ENCODE measurements at places on chromosomes 2 and 18.

DNA sequence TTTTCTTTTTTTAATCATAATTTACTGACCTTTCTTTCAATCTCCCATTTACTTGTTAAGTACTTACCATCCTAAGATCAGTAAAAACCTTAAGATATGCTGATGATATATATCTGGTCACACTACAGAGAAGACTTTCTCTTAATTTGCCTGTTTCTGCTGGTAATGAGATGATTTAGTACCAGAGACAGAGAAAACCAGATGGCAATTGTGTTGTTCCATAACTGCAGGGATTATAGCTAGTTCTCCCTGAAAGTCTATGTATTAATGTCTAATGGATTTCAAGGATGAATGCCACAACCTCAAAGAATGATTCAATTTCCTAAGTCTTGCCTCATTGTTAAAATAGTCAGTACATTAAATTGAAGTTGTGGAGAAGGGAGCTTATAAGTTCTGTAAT, 40.3 kb downstream of the SNTG2 start:
- DNase-seq = no peak

DNA sequence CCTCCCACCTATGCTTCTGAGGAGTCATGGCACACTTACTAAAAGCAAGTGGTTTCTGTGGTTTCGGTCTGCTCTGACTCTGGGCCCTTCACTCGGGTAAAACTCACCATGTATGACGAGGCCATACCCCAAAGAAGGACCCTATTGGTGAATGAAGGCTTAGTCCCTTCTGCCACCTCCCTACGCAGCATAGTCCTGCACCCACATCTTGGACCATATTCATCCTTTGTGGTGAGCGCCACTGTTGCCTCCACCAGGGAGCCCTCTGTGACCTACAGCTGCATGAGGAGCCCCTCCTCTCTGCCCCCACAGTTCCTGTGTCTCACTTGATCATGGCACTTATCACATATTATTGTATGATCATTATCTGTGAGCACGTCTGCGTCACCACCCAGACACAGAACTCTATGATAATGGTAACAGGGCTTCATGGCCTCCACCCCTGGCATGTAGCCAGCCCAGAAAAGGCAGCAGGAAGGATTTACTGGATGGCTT, 113.3 kb downstream of the TFCP2L1 start:
- peak; percentile 4 for DNase-seq

DNA sequence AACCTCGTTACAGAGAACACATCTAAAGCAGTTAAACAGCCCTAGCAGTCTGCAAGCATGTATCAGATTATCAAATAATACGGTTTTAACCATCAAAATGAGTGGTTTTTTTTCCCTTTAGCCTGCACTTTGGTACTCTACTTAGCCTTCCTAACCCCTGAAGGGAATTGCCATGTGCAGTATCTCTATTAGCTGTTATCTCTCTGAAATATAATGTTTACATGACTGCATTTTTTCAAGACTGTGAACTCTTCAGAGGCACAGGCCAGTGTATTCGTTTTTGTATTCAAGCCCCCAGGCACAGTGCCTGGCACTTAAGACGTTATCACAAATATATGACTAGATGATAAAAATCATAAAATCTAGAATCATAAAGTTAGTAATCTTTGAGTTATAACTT, 509.5 kb downstream of the PARD3B start:
- no peak for DNase-seq

DNA sequence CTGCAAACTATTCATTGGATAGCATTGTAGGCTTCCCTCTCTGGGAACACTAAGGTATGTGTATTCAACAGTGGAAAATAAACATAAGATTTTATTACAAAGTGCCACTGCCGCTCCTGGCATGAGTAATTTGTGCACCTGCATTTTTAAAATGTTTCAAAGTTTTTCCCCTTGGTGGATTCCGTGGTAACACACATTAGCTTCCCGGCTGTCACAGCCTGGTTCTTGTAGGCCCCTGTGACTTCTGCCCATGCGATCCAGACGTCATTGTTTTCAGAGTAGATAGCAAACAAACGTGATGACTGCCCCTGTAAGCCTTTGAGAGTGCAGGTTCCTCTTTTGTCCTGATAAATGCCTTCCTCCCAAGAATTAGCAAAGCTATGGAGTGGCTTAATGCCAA, 421.0 kb downstream of the ZNF521 start:
- DNase-seq = no peak

- no peak for DNase-seq
Observed at GRCh38 chr2:236173036-236173728, 5.0 kb upstream of the GBX2 start.

GRCh38 chr2:79984476-79984875, 320.1 kb downstream of the LRRTM1 start:
- no peak for DNase-seq

Measured in activated CD4-positive, alpha-beta T cell treated with anti-CD3 and anti-CD28 coated beads, Interleukin-2, Interleukin-4, amounts not matched to agents 100 ng/mL and 50 ng/mL, durations not matched to agents 16 hours and 8 hours (primary cell).